ENCODE measurements at places on chromosomes 12 and 14.

DNA sequence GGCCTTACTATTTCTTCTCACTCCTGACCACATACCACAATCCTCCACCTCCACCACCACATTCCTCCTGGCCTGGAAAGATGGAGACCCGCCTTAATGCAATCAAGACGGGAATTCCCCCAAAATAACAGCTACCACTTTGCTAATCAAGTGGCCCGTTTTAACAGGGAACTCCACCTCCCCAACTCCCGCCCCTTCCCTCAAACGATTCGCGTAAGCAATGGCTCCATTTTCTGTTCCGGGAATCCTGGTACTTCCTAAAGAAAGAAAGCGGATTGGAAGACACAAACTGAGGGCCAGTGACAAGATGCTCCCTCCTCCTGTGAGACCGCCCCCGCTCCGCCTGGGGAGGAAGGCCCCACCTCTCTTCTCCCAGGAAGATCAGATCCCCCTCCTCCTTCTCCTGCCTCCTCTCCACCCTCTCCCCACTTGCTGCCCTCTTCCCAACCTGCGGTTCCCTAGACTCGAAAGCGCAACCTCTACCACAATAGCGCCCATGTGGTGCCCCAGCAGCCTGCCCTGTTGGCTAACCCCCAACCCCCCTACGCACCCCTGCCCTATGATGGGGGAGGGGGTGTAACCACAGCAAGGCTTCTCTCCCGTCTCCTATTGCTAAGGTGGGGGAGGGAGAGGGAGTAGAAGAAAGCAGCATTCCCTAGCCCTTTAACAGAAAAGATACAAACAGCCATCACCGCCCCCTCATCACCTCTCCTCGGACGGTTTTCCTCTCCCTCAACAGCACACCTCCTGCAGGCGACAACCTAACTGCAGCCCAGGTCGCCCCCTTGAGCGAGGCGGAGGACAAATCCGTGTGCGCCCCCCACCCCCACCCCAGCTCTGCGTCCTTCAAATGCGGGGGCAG, 777 bp downstream of the ARF3 start:
- H3K27me3 ChIP-seq, result no peaks in the 10 kb centered on the region
- H3K27ac ChIP-seq, result peak overlapping the region; percentile 61
- peak; percentile 95 for DNase-seq
- H3K4me1 ChIP-seq, result peaks cover 20% of the 10 kb centered on the region

- peak overlapping the region; percentile 82 for H3K4me3 ChIP-seq
- H3K4me1 ChIP-seq, result peaks cover 62% of the 10 kb centered on the region
- no peaks in the 10 kb centered on the region for H3K36me3 ChIP-seq
Observed at GRCh38 chr12:106136263-106136662, 2.5 kb downstream of the NUAK1 start.

GRCh38 chr12:23536293-23536692, 413.2 kb downstream of the SOX5 start:
- DNase-seq, result no peak
- no peak overlapping the region for H3K4me3 ChIP-seq
- H3K36me3 ChIP-seq, result no peaks in the 10 kb centered on the region
- H3K27me3 ChIP-seq, result peaks cover 9% of the 10 kb centered on the region
- H3K27ac ChIP-seq, result no peak overlapping the region
- H3K4me1 ChIP-seq, result no peaks in the 10 kb centered on the region

DNA sequence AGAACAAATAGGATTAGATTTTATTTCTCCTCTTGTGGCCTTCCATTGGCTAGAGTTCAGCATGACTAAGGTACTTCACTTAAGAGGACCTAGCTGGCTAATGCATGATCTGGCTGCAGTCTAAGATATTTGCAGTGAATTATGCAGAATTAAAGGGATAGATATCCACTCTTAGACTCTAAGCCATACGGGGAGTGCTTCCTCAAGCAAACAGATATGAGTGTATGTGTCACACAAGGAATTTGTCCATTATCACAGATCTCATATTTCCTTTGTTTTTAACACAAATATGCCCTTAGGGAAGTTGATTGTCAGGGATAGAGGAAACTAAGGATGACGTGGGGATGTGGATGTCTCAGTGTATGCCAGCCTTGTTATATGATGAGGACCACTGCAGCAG, 88.1 kb upstream of the DHRS4 start:
- H3K27me3 ChIP-seq, result peaks cover 5% of the 10 kb centered on the region
- no peaks in the 10 kb centered on the region for H3K36me3 ChIP-seq
- no peaks in the 10 kb centered on the region for H3K4me1 ChIP-seq
- no peak overlapping the region for H3K27ac ChIP-seq

All from PC-3 (cell line).